ENCODE measurements at places on chromosomes 4 and X.

GRCh38 chr4:152309418-152309817, 226.5 kb downstream of the FBXW7 start:
- no peak for DNase-seq

GRCh38 chr4:1309261-1310010, 19.7 kb downstream of the MAEA start:
- DNase-seq: peak; percentile 89

DNA sequence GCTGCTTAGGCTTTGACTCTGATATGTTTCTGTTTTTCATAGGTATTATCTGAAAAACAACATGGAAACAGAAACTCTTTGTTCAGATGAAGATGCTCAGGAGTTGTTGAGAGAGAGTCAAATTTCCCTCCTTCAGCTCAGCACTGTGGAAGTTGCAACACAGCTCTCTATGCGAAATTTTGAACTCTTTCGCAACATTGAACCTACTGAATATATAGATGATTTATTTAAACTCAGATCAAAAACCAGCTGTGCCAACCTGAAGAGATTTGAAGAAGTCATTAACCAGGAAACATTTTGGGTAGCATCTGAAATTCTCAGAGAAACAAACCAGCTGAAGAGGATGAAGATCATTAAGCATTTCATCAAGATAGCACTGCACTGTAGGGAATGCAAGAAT, 238.6 kb downstream of the RAPGEF2 start:
- no peak for DNase-seq

- no peak for DNase-seq
Measured at GRCh38 chr4:128604204-128604603, 205.3 kb upstream of the JADE1 start.

GRCh38 chr4:152634110-152634760, 45.6 kb downstream of the TMEM154 start:
- no peak for DNase-seq

DNA sequence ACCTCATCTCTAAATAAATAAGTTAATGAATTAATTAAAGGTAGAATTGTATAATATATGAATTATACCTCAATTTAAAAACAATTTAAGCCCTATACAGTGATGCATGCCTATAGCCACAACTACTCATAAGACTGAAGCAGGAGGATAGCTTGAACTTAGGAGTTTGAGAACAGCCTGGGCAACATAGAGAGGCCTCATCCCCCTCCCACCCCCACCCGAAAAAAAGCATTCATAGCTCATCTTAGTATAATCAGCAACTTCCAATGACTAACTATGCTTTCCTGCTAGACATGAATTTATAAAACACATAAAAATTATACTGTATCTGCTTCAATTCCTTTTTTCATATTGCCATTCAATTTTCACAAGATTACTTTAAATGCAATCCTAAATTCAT, 1.6 kb downstream of the LRBA start:
- DNase-seq: no peak

- DNase-seq: no peak
Measured at GRCh38 chrX:136028383-136028984, 43.2 kb downstream of the SLC9A6 start.

DNA sequence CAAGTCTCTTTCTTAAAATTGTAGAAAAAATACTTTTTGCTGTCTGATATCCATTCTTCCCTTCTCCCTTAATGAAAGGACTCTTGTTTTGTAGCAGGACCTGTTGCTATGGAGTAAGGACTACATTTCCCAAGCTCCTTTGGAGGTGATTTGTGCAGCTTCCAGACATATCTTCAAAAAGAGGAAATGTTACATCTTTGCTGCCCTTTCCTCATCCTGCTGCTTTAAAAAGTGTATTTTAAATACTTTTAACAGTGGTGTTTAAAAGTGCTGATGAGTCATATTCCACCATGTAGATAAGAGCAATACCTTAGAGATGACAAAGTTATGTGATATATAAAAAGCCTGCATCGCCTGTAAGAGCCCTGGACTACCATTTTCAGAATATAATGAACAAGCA, 98.7 kb downstream of the CFAP299 start:
- peak; percentile 37 for DNase-seq

DNA sequence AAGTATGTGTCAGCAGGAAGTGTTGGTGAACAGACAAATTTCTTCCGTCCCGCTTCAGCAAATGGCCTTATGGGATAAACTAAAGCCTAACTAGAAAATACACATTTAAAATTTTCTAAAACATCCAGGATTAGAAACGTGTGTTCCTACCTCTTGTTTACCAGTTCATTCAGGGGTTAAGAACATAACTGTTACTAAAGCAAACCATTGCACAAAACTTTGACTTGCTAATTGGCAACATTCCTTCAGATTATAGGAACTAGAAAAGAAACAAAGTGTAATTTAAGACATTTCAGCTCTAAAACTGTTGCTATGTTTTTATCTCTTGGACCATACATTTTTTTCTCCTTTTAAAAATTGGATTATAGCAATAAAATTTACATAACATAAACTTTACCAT, 39.5 kb upstream of the CXCL13 start:
- DNase-seq: no peak

- no peak for DNase-seq
Measured at GRCh38 chr4:25532591-25532990, 123.1 kb upstream of the SLC34A2 start.

- DNase-seq: no peak
Measured at GRCh38 chr4:24781999-24782745, 13.2 kb upstream of the SOD3 start.

GRCh38 chrX:54397113-54397512, 39.3 kb upstream of the WNK3 start:
- no peak for DNase-seq

GRCh38 chr4:109559625-109559982, 442 bp upstream of the MCUB start:
- DNase-seq: peak; percentile 12

DNA sequence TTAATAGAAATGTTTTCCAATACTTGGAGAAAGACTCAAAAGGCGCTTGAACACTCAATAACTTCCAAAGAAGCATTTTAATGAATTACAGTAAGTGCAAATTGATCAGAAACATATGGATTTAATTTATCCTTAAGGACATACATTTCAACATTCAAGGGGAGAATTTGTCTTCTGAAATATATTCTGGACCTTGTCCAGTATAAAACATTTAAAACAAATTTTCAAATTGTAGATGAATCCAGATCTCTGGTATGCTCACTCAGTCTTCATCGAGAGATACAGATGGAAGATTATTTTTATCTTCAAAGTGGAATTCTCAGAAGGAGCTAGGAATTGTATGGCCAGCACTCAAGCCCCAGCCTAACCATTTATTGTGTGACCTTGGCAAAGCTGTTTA, 310.4 kb downstream of the ZNF674 start:
- no peak for DNase-seq

- DNase-seq: no peak
Measured at GRCh38 chr4:40822420-40823166, 72.8 kb downstream of the NSUN7 start.

GRCh38 chrX:78104447-78105176, 564 bp downstream of the PGK1 start:
- no peak for DNase-seq

- no peak for DNase-seq
Measured at GRCh38 chr4:107709916-107710315, 10.1 kb downstream of the PAPSS1 start.

- no peak for DNase-seq
Measured at GRCh38 chr4:75552452-75552851, 3.4 kb upstream of the ODAPH start.

- peak; percentile 23 for DNase-seq
Measured at GRCh38 chrX:78650906-78651437, 8.2 kb downstream of the RTL3 start.

DNA sequence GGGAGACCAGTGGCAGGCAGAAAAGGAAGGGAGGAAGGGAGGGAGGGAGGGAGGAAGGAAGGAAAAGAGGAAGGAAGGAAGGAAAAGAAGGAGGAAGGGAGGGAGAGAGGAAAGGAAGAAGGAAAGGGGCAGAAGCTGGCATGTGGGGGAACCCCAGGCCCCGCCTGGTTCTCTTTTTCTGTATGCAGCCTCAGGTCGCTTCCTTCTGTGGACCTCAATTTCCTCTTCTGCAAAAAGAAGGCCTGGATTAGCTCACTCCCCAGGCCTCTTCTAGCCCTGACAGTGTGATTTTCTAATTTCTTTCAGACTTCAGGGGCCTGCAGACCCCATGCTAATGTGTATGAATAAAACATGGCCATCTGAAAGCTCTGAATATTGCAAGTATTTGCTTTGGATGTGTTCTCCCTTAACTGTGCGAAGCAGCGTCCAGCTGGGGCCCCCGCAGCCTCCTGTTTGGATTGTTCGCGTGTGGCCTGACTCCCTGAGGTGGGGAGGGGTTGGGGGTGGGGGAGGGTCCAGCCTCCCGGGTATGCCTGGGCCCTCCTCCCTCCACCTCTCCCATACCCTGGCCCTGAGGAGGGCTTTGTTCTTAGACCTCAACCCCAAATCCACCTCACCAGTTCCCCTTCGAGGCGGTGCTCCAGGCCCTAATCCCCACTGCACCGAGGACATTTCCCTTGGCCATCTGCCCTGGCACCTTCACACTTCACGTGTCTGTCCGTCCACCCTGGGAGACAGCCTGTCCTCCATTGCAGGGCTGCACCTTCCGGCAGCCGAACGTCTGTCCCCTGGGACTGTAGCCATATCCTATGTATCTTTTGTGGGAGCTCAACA, 199.9 kb upstream of the ATP6AP2 start:
- DNase-seq: no peak
